ENCODE measurements at places on chromosomes 7 and 10.
A peak's percentile ranks its signal among the peaks of the same experiment; 100 is the strongest.

DNA sequence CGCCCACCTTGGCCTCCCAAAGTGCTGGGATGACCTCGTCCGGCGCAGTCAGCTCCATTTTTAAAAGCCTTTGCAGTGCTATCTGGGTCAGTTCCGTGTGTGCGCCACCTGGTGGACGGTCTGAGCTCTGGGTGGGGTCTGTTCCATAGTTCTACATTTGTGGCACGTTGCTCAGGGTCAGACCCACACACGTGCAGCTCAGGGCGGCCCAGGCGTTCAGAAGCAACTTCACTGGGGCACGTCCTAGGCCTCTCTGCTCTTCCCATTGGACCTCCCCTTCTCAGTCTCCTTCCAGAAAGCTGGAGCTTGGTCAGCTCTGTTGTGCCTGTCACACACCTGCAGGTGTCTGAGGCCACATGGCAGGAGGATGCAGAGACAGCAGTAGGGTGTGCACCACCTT is 137.9 kb downstream of the DNAJB6 start:
- DNase-seq, result no peak

- DNase-seq, result no peak
Measured at GRCh38 chr10:82037076-82037475, 162.1 kb downstream of the NRG3 start.

DNA sequence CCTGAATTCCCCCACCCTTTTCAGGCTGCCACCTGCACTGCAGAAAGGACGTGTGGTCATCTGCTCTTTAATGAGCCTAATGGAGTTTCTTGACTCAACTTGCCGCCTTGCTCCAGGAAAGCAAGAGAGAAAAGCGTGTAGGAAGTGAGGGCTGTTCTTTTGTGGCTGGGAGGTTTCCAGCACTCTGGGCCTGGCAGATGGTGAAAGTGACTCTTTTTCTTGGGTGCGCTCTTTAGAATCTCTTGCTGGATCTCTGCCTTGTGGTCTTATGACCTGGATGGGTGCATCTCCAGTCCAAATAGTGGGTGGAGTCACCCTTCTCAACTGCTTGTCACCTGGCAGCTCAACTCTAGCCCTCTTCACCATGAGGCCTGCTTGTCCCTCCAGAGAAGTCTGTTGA is 244.0 kb downstream of the SORCS1 start:
- DNase-seq, result no peak

GRCh38 chr10:47214520-47214919 is 85.5 kb upstream of the GDF10 start:
- no peak for DNase-seq

DNA sequence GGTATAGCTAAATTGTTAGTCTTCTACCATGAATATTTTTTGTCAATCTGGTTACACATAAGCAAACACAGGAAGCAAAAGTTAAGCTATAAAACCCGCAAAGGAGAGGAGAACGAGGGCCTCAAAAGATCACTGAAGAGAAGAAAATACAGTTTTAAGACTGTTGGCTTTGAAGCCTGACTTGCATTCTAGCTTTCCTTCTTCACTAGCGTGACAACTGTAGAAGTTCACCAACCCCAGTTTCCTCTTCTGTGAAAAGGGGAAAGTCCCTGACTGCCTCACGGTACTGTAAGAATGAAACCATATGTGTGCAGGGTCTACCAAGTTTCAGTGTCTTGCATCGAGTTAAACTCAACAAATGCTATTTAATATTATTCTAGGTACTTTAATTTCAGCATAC is 7.5 kb upstream of the LRRN3 start:
- peak; percentile 45 for DNase-seq

Measured in stimulated activated CD4-positive, alpha-beta T cell treated with anti-CD3 and anti-CD28 coated beads, Interleukin-12 subunit alpha, Interleukin-12 subunit beta, amount 100 ng/mL, for 48 hours (primary cell).